ENCODE measurements at places on chromosomes 2 and 18.

DNA sequence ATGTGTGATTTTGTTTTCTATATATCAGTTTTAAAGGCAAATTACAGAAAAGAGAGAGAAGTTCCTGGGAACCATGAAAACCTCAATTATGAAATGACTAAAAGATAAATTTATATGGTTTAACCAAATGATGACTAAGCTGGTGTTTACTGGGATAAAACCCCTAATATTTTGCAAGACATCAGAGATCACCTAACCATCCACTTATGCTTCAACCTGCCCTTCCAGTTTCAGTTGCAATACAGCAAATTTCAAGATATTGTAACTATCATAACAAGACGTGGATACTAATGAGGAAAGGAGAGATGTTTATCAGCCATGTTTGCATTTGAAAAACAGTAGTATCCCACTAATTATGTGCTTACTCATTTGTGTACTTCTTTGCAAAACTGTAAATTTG is 108.2 kb downstream of the GAREM1 start:
- no peak for DNase-seq

- DNase-seq = no peak
Measured at GRCh38 chr18:38358805-38359657, 793.4 kb upstream of the CELF4 start.

DNA sequence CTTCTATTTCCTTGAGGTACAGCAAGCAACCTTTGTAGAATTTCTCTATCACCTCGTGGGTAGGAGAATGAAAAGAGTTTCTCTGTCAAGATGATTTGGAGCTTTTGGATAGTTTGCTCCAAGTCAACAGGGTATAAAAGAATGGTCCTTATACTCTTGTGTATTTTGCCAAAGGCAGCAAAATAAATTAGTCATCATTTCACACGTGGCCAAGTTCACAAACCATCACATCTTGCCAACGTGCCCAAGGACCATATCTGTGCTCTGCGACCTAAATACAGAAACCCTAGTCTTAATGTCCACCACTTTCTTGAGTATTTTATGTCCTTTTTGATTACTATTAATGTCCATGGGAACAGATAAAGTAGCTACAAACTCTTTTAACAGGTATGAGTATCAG is 262.9 kb downstream of the AFF3 start:
- DNase-seq = no peak

DNA sequence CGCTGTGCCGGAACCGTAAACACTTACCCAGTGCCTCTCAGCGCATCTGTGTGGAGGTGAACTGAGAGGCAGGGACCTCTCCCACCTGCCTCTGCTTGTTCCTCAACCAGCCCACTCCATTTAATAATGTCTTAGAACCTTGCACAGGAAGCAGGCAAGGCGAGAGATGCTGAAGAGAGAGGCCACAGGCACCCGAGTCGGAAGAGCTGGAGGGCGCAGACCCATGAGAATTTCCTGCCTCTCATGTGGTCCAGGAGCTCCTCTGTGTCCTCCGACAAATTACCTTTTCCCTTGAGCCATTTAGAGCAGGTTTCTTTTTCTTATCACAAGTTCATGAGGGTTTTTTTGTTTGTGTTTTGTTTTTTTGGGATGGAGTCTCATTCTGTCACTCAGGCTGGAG is 4.9 kb upstream of the RFX8 start:
- no peak for DNase-seq

GRCh38 chr2:204336153-204336744 is 209.0 kb upstream of the PARD3B start:
- no peak for DNase-seq

- DNase-seq = no peak
Measured at GRCh38 chr2:172997031-172997430, 78.6 kb upstream of the MAP3K20 start.

DNA sequence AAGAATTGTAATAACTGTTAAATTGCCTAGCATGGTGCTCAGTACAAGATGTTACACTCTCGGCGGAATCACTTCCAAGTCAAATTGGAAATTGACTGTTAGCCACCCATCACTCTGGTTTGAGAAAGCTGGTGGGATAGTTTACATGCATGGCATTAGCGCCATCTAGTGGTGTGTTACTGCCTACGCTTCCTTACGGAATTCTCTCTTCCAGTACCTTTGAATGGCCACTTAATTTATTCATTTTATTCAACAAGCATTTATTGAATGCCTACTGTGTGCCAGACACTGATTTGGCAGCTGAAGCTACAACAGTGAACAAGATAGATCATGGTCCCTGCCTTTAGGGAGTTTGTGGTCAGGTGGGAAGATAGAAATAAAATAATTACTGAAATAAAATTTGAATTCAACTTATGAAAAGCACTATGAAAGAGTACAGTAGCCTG is 171.2 kb downstream of the TMEM247 start:
- peak; percentile 45 for DNase-seq

DNA sequence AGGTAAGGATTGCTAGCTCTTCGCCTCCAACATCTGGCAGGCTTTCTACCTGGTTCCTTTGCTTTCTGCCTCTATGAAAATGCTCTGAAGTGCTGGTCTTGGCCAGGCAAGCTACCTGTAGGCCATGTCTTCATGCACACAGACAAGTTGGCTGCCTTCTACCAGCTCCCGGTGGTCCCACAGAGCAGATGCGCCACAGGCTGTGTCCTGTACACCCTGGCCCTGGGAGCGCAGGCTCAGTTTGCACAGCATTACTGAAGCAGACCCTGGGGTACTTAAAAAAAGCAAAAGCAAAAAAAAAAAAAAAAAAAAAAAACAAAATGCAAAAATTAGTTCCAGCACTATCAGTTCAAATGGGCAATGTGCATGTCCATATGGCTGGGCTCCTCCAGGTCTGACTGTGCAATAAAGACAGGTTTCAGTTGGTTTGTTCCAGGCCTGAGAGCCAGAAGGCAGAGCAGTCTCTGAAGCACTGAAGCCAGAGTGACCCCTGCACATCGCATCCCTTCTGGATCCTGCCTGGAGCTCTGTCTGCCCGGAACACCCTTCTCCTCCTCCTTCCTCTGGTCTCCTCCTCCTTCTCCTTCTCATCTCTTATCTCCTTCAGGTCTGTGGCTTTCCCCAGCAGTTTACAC is 288.0 kb upstream of the REV1 start:
- DNase-seq = no peak

DNA sequence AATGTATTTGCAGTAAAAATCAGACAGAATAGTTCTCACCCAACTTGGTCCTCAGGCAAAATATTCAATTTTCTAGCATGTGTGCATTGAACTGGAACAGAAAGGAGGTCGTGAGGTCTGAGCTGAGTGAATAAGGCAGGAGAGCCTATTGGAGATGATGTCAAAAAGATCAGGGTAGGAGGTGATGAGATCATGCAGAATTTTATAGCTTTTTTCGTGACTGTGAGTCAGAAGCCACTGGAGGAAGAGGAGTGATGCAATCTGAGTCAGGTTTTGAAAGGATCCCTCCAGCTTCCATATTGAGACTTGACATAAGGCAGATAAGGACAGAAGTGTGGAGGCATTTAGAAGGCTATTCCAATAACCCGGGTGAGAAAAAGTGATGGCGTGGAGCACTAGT is 299.5 kb upstream of the SOX11 start:
- no peak for DNase-seq

- no peak for DNase-seq
Measured at GRCh38 chr2:8571792-8572499, 109.9 kb upstream of the ID2 start.

GRCh38 chr2:234291765-234292204 is 205.1 kb downstream of the ARL4C start:
- DNase-seq = no peak

DNA sequence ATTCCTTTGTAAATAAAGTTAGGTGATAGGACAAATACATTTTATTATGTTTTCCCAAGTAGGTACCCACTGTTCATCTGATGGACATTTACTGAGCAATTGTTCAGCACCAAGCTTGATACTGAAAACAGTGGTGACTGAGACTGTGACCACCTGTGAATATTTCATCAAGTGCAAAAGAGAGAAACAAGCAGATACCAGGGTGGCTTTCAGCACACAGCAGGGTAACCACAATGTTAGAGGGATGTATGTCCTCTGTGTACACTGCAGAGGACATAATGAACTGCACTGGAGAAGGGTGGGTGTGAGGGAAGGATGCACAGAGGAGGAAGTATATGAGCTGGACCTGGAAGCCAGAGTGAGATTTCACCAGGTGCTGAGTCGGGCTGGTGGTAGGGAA is 411.8 kb downstream of the RAD51AP2 start:
- DNase-seq = no peak

GRCh38 chr2:38533180-38533579 is 69.5 kb downstream of the HNRNPLL start:
- no peak for DNase-seq

- no peak for DNase-seq
Measured at GRCh38 chr2:154700136-154700535, 1.6 kb downstream of the KCNJ3 start.

DNA sequence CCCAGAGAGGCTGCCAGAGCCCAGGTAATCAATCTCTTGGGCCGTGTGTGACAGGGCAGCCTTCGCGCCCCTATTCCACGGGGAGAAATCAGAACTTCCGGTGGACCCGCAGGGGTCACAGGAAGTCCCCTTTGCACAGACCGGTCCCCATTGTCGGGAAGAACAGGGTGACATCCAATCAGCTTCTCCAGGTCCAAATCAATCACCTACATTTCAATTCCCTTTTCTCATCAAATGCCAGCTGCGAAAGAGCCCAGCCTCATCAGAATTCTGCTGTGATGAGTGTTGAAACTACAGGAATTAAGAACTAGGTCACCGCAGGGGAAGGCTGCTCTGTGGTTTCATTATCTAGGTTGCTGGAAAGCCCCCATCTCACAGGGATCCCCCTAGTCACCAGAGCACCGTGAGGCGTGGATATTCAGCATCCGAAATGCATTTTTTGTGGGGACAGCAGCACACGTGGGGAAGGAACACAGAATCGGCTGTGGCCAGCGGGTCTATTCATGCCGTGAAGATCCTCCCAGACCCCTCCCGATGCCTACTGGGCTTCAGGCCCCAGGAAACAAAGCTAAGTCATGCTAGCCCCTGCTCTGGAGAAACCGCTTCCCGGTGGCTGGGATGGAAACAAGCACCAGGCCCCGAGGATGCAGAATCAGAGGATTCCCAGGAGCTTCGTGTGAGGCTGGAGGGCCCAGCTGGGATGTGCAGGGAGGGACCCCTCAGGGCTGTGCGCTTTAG is 193.7 kb upstream of the ID2 start:
- peak; percentile 41 for DNase-seq

DNA sequence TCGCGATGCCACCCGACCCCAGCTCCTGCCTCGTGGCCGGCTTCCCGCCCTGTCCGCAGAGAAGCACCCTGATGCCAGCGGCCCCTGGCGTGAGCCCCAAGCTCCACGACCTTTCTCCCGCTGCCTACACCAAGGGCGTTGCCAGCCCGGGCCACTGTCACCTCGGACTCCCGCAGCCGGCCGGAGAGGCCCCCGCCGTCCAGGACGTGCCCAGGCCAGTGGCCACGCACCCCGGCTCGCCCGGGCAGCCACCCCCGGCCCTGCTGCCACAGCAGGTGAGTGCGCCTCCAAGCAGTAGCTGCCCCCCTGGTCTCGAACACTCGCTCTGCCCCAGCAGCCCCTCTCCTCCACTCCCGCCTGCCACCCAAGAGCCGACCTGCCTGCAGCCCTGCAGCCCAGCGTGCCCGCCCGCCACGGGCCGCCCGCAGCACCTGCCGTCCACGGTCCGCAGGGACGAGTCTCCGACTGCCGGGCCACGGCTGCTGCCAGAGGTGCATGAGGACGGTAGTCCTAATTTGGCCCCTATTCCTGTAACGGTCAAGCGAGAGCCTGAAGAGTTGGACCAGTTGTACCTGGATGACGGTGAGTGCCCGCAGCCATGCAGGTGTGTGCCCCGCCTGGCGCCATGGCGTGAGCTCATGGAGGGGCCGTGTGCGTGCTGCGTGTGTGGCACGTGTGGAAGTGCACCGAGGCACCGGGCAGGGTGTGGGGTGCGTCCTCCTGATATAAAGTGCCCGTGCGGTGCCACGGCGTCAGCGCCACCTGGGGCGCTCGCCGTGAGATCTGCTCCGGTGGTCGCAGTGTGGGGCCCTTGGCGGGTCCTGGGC is 90.8 kb downstream of the NFATC1 start:
- DNase-seq = no peak

DNA sequence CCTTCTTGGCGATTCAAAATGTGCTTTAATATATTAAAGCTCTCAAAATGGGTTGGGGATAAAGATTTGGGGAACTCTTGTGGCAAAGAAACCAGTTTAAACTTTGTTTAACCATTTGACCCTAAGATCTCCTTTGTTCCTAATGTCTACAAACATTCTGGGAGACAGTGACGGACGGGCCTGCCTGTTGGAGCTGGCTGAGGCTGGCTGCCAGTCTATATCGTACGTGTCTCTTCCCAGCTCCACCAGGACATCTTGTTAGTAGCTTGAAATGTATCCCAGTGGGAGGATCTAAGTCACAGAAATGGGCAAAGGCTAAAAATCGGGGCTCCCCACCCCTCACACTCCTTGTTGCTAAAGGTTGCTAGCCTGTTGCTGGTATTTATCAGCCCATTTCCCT is 30.7 kb downstream of the ZNF532 start:
- no peak for DNase-seq

GRCh38 chr2:237141571-237142051 is 55.9 kb downstream of the COPS8 start:
- no peak for DNase-seq

- DNase-seq = no peak
Measured at GRCh38 chr2:168434146-168434545, 21.9 kb upstream of the CERS6 start.

- no peak for DNase-seq
Measured at GRCh38 chr2:203870941-203871340, 3.4 kb downstream of the CTLA4 start.

DNA sequence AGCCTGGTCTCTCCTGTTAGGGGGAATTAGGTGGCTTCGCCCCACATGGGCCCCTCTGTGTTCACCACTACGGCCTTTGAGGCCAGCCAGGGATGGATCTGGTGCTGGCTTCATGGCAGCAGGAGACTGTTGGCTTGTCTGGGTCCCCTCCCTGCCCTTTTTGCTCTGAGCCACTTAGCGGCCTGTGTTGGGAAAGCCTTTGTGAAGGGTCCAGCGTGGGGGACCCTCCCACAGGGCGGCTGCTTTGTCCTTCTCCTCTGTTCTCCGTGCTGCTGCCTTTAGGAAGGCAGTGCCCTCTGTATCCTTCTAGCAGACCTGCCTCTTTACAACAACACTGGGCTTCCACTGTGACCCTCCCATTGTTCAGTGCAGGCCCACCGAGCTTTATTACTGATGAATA is 118.4 kb downstream of the TSN start:
- no peak for DNase-seq

GRCh38 chr18:22309191-22309590 is 108.5 kb downstream of the CTAGE1 start:
- no peak for DNase-seq

DNA sequence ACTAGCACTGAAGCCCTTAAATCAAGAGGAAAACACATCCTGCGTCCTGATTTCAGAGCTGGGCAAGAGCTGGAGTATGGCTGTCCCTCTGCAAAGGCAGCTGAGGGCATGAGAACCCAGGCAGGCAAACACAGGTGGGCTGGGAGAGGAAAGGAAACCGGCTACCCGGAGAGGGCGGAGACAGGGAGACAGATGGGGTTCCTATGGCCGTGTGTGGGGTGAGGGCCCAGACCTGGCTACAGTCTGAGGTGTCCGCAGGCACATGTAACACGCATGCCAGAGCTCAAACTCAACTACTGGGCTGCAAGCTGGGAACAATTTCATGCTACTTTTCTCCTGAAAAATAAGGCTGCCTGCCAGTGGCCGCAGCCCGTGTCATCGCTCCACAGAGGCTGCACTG is 2.7 kb downstream of the COPS9 start:
- no peak for DNase-seq
